ENCODE measurements at places on chromosomes 16 and 17. TPM values are rescaled to one million over a fixed set of nuclear protein-coding genes. Genes with fewer than 3 reads are reported as not detected.

CD300LB gene
- total RNA-seq, result 0.17 TPM

PMP22 gene
- total RNA-seq, result 133 TPM

DNA sequence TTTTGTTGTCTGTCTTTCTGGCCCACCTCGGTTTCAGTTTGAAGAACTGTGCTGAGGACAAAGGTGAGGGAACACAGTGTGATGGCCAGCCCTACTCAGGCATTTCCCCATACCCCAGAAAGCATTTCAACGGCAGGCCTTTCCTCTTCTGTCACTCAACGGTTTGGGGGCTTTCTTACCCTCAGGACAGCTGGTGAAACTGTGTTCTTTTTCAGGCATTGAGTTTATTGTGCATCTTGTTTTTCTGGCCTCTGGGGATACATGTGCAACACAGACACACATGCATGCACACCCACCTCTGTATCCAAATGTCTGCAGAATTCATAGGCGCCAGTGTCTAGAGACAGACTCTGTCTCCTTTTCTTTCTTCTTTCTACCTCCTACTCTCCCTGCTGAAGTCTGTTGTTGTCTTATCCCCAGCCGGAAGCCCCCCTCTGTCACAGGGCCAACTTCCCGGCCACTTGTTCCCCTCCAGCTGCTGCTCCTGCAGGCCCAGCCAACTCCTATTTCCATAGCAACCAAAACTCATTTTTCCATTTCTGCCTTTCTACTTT, 17.0 kb downstream of the CHD9 start:
- peak overlapping the region; percentile 36 for H3K4me3 ChIP-seq
- DNase-seq, result peak; percentile 91
- peaks cover 41% of the 10 kb centered on the region for H3K4me1 ChIP-seq
- no peaks in the 10 kb centered on the region for H3K27me3 ChIP-seq
- peak overlapping the region; percentile 77 for H3K27ac ChIP-seq

CCL8 gene
- not detected for total RNA-seq

- H3K4me3 ChIP-seq, result no peak overlapping the region
- H3K4me1 ChIP-seq, result no peaks in the 10 kb centered on the region
- no peaks in the 10 kb centered on the region for H3K36me3 ChIP-seq
- H3K27me3 ChIP-seq, result no peaks in the 10 kb centered on the region
Observed at GRCh38 chr17:49381033-49381432, 19.0 kb upstream of the ZNF652 start.

- DNase-seq, result no peak
- H3K27ac ChIP-seq, result peak overlapping the region; percentile 72
- peaks cover 39% of the 10 kb centered on the region for H3K36me3 ChIP-seq
- no peaks in the 10 kb centered on the region for H3K27me3 ChIP-seq
- H3K4me1 ChIP-seq, result peaks cover 29% of the 10 kb centered on the region
Observed at GRCh38 chr17:81684442-81684911, 666 bp downstream of the HGS start.

DNA sequence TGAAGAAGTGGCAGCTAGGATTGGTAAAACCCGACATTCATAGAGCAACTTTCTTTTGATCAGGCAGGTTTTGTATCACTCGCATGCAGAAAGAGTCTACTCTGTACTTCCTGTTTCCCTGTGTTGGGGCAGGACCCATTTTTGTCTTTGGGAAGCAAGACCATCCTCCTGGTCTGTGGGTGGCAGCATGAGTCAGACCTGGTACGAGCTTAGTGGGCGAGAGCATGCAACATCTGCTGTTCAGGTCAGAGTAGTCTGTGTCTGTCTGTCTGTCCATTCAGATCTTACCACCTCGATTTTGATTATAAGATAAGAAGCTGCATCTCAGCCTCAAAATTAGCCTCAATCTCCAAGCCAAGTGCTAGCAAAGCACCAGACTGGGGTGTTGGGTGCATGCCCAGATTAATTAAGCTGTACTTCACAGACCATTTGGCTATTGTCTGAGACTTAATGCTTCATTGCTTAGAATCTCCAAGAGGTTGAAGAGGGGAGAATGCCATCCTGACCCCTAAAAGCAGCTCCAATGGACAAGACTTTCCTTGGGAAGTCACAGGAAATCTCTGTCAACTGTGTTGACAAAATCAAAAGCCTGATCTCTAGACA, 110.9 kb downstream of the XYLT1 start:
- H3K36me3 ChIP-seq, result no peaks in the 10 kb centered on the region
- no peak overlapping the region for H3K4me3 ChIP-seq
- no peaks in the 10 kb centered on the region for H3K27me3 ChIP-seq
- no peak overlapping the region for H3K27ac ChIP-seq
- no peak for DNase-seq

PHAF1 gene
- total RNA-seq, result 17.8 TPM

GRCh38 chr17:78961571-78961970, 18.2 kb downstream of the LGALS3BP start:
- H3K27me3 ChIP-seq, result no peaks in the 10 kb centered on the region

KRTAP4-3 gene
- not detected for total RNA-seq

GRCh38 chr17:75476752-75477489, 20.5 kb downstream of the TMEM94 start:
- DNase-seq, result no peak
- H3K4me3 ChIP-seq, result peak overlapping the region; percentile 33
- peak overlapping the region; percentile 78 for H3K27ac ChIP-seq
- H3K27me3 ChIP-seq, result no peaks in the 10 kb centered on the region

GRCh38 chr17:75109407-75110233, at the start of gene ARMC7:
Gene ARMC7 (plus strand): TSS chr17:75109969. CDS start chr17:75110289, 320 bp downstream.
- peak; percentile 93 for DNase-seq
- H3K4me3 ChIP-seq, result peak within 1 kb of the TSS; percentile 81
- H3K36me3 ChIP-seq, result no peaks in the 10 kb centered on the region
- peaks cover 10% of the 10 kb centered on the region for H3K4me1 ChIP-seq
- H3K27ac ChIP-seq, result peak within 1 kb of the TSS; percentile 81

- no peak overlapping the region for H3K4me3 ChIP-seq
- H3K27ac ChIP-seq, result no peak overlapping the region
- peaks cover 13% of the 10 kb centered on the region for H3K36me3 ChIP-seq
- no peaks in the 10 kb centered on the region for H3K27me3 ChIP-seq
Observed at GRCh38 chr17:68544111-68544915, 32.1 kb downstream of the PRKAR1A start.

KRT25 gene
- not detected for total RNA-seq

- H3K27ac ChIP-seq, result no peak overlapping the region
- no peak overlapping the region for H3K4me3 ChIP-seq
- DNase-seq, result no peak
- H3K36me3 ChIP-seq, result no peaks in the 10 kb centered on the region
- H3K27me3 ChIP-seq, result no peaks in the 10 kb centered on the region
Observed at GRCh38 chr16:65392806-65393565, 271.1 kb upstream of the CDH11 start.

TEX14 gene
- total RNA-seq, result 0.12 TPM

GRCh38 chr17:3335876-3336275, 37.7 kb upstream of the OR3A1 start:
- no peaks in the 10 kb centered on the region for H3K36me3 ChIP-seq
- DNase-seq, result no peak
- H3K27ac ChIP-seq, result no peak overlapping the region
- H3K4me3 ChIP-seq, result no peak overlapping the region
- H3K27me3 ChIP-seq, result no peaks in the 10 kb centered on the region

DNA sequence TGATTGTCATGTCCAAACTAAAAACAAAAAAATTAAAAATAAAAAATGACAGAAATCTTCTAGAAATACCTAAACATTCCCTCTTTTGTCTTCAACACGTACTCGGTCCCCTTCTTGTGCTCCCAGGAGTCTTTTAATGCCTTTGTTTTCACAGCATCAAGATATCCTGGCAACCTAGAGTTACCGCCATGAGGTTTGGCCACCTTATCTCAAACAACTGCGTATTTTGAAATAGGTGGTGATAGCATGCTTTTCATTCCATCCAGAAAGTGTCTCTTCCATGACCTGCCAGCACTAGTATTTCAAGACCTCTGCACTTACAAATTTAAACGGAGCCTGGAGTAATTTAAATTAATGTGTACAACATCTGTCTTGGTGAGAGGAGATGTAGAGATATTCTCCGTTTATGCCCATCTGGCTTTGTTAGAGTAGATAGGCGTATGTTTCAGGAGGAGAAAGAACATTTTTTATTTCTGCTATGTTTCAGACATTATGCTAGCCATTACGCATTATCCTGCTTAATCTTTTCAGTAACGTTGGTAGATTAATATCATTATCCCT, 42.0 kb downstream of the RBFOX1 start:
- no peaks in the 10 kb centered on the region for H3K36me3 ChIP-seq
- peak overlapping the region; percentile 40 for H3K27ac ChIP-seq
- DNase-seq, result no peak
- H3K27me3 ChIP-seq, result no peaks in the 10 kb centered on the region
- peaks cover 61% of the 10 kb centered on the region for H3K4me1 ChIP-seq

GRCh38 chr16:57640185-57640584, 11.8 kb downstream of the ADGRG1 start:
- H3K36me3 ChIP-seq, result no peaks in the 10 kb centered on the region
- H3K27me3 ChIP-seq, result no peaks in the 10 kb centered on the region
- no peak for DNase-seq
- H3K27ac ChIP-seq, result peak overlapping the region; percentile 92

DNA sequence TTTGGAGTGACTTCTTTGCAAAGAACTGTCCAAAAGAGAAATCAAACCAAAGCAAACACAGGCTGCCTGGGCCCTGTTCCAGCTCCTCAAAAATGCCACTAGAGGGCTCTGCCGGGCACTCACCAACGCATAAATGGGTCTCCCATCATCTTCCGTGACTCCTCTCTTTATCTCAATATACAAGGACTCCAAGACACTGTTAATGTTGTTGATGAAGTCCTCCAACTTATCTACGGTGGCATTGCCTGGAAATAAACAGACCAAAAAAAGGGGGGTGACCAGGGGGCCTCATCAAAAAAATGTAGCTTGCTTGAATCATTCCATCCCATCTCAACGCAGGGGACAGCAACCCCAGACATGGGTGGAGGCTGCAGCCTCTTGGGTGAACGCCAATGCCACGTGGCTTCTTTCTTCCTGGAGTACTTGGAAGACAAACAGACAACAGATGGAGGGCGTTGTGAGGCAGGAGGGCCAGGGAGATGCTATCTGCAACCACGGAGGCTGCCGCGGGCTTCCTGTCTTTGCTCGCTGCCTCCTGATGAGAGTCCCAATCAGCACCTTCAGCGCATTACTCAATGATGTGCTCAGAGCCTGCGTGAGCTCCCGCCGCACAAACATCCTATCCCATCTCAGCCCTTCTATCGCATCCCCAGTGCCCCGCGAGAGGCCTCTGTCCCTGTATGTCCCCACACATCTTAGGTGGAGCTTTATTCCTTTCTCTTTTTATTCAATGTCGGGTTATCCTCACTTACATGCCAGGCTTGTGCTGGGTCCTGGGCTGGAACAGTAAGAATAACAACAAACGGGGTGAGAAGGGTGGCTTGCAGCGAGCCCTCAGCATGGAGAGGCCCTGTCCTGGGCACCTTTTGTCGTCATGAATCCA, 32.0 kb downstream of the KDM8 start:
- peak; percentile 89 for DNase-seq
- peak overlapping the region; percentile 20 for H3K4me3 ChIP-seq
- H3K27ac ChIP-seq, result peak overlapping the region; percentile 91
- no peaks in the 10 kb centered on the region for H3K27me3 ChIP-seq

Measured in heart left ventricle (tissue), 16 donors.